Stimulated activated CD4-positive, alpha-beta T cell treated with anti-CD3 and anti-CD28 coated beads, Interleukin-1b, Interleukin-23, amount 100 ng/mL, for 48 hours (primary cell): ENCODE measurements at places on chromosomes 3 and 15.

GRCh38 chr3:114700637-114701234 is 406.9 kb downstream of the TIGIT start:
- DNase-seq, result no peak

DNA sequence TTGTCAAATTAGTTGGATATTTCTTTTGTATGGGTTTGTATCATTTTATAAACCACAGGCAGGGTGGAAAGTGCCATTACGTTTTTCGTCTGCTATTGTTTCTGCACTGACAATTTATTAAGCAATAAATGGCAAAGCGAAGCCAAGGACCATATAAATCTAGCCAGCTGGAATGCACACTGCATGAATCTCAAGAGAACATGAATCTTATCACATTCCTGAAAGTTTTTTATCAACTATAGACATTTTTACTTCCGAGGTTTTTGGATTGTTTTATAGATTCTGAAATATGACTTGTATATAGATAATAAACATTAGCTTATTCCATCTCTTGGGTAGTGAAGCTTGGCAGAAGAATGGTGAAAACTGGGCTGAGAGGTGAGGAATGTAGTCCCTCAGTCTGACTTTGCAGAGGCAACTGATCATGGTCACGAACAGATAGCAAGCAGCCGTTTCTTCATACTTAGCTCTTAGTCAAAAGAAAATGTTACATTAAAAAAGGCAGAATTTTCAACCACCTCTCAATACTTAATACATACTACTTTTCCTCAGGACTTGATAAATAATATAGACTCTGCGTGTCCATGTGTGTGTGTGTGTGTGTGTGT is 102.7 kb downstream of the OSBPL10 start:
- DNase-seq, result no peak

GRCh38 chr3:110938629-110939028 is 133.0 kb upstream of the NECTIN3 start:
- DNase-seq, result no peak

DNA sequence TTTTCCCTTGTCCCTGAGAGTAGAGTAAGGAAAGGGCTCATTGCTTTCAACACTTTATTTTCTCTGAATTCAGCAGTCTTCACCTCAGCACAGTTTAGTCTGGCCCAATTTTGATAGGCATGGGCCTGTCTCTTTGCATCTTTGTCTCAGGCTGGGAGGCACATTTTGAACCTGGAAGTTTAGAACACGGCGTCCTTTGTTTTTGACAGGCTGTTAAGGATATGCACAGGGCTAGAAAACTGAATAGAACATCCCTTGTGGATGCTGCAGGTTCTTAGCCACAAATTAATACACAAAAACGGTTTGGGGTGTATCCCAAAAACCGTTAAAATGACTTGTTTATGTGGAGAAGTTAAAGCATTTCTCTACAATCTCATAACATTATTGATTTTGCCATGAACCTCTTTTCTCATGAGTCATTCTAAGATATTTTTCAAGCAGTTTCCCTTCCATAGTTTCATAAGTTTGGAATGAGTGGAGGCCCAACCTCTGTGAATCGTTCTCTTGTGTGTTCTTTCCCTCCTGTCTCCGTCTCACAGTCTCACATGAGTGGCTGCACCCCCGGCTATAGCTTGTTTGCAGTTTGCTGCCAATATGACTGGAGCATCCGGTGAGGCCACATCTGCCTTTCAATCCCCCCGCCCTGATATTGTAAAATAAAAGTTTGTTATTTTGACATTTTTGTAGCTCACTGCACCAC is 192.9 kb upstream of the EIF1B start:
- no peak for DNase-seq

DNA sequence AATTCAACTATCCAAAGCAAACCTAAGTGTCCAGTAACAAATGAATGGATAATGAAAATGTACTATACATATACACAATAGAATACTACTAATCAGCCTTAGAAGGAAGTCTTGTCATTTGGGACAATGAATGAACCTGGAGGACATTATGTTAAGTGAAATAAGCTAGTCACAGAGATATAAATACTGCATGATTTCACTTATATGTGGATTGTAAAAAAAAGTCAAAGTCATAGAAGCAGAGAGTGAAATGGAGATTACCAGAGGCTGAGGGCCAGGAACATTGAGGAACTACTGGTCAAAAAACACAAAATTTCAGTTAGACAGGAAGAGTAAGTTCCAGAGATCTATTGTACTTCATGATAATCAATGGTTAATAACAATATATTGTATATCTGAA is 33.6 kb downstream of the MYO5A start:
- DNase-seq, result no peak

GRCh38 chr3:134406331-134407238 is 32.3 kb upstream of the AMOTL2 start:
- DNase-seq, result no peak

- DNase-seq, result no peak
Observed at GRCh38 chr3:149886957-149887356, 73.9 kb downstream of the RNF13 start.

DNA sequence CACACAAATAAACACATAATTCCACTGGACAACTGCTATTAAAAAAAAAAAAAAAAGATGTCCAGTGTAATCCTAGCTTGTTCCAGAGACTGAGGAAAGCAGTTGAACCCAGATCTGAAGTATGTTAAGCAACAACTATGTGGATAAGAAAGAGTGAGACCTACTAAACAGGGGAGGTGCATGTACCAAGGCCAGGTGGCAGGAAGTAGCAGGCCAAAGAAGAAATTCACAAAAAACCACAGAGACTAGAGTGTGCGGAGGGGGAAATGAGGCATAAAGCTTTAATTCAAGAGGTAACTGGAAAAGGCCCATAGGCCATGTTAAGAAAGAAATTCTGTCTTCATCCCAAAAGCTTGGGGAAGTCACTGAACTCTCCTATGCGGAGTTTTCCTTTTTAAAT is 490.0 kb downstream of the NAALADL2 start:
- no peak for DNase-seq

DNA sequence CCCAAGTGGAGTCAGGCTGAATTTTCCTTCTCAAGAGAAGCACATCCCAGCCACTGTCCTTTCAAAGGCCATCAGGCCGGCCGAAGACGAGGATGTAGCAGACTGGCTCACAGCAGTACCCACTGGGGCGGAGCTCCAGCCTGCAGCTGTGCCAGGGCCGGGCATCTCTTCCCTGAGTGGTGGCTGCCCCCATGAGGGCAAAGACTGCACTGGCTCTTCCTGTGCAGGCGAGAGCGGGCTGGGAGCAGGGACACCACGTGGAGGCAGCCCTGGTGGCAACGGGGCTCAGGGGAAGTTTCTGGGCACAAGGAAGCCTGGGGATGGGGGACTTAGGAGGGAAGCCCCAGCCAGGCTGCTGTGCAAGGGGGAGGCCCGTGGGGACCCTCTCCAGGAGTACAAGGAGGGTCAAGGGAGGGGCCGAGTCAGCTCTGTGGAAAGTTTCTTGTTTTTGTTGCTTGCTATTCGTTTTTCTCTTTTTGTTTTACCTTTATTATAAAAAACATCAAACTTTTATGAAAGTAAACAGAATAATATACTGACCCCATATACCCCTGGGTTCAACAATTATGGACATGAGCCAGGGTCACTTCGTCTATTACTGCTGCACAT is 66.1 kb downstream of the RPN1 start:
- DNase-seq, result peak; percentile 63

- no peak for DNase-seq
Observed at GRCh38 chr3:111284503-111285183, 213.0 kb downstream of the NECTIN3 start.

GRCh38 chr3:46124216-46125177 is 83.6 kb downstream of the CCR1 start:
- no peak for DNase-seq

- DNase-seq, result no peak
Observed at GRCh38 chr3:103919327-103919726, 1447.4 kb upstream of the ALCAM start.

GRCh38 chr15:55552926-55553325 is 35.2 kb downstream of the PYGO1 start:
- no peak for DNase-seq

DNA sequence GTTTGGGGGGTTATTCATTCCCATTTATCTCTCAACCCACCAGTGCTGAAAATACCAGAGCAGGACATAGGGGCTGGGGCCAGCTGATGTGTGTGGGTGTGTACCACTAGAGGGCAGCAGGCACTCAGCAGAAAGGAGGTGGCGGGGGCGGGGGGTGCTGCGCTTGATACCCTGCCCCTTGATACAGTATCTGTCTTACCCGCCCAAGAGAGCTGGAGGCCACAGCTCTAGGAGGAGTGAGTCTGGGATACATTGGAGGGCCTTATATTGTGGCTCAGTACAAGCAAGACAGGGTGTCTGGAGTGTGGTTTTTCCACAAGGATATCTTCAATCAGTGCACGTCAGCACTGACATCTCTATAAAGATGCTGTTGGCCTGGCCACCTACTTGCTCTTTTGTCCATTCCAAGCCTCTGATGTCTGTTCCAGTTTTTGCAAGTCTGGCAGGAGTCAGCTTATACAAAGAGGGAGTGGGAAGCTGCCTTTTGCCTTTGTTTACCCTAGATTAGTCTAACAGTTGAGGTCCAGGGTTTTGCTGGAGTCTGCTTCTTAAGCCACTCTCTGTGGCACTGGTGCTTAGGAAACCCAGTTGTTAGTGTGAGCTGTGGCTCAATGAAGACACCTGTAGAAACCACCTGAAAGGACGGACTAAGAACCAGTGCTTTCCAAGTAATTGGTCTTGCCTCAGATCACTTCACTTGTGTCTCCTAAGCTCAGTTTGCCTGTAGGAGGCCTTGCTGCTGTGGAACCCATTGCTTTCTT is 1.5 kb upstream of the RBM15B start:
- DNase-seq, result peak; percentile 48

- no peak for DNase-seq
Observed at GRCh38 chr3:57026944-57027343, 33.5 kb upstream of the SPATA12 start.

GRCh38 chr15:80309769-80310384 is 57.9 kb upstream of the CTXND1 start:
- no peak for DNase-seq

DNA sequence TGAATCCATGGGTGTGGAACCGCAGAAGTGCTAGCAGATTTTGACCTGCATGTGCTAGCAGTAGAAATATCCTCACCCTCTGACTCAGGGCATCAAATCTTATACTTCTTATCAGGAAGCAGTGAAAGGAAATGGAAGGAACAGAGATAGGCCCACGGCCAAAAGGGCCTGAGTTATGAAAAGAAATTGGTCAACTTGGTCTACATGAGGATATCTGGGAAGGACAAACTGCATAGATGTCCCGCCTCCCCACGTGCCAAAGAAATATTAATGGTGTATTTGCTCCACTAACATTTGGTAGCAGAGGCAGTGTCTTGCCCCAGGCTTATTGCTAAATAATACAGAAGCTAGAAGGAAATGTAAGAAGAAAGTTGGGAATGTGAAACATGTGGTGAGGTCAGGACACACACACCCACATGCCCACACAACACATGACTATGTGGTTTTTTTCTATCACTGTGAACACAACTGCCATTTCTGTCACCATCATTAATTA is 93.6 kb upstream of the COL8A1 start:
- no peak for DNase-seq

DNA sequence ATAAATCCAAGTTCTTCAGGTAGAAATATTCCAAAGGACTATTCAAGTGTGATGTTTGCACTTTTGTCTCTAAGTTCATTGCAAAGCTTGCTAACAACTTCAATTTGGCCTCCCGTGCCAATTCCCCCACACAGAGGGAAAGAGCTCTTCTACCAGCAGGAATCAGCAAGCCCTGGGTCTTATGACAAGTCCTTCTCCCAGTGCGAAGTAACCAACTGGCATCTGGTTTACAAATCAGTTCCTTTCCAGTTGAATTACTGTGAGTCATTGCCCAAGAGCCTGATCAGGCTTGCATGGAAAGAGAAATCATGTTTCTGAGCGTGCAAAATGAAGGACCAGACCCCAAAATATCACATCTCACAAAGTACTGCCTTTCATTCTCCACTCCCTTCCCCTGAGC is 62.7 kb upstream of the SLCO3A1 start:
- DNase-seq, result no peak

DNA sequence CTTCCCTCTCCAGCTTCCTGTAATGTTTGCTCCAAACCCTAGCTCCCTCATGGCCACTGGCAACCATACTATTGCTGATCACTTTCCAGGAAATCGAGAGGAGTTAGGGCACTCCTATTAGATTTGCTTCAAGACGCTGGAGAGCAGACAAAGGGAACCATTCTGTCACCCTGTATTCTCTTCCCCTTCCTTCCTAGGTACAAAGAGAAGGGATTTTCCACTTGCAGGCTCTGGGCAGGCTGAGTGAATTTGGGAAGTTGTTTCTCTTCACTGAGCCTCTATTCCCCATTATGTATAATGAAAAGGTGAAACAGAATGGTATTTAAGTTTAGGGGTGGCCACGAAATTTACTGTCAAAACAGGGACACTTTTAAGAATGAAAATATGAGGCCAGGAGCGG is 99.4 kb upstream of the LPP start:
- DNase-seq, result no peak

DNA sequence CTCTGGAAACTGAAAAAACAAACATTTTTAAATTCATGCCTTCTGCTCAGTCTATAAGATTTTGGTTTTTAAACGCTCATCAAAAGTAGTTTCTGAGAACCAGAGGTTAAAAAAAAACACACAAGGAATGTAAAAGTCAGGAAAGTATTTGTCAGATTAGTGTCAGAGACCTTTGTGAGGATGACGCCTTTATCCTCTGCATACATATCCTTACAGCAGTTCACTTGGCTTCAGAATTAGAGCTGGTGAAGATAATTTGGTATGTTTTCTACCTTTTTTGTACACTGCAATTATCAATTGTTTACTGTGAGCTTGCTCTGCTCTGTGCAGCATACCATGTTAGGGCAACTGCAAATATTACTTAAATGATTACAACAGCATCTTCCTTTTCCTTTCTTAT is 8.3 kb downstream of the PRTG start:
- no peak for DNase-seq

GRCh38 chr15:48300038-48300437 is 31.2 kb upstream of the DUT start:
- no peak for DNase-seq

DNA sequence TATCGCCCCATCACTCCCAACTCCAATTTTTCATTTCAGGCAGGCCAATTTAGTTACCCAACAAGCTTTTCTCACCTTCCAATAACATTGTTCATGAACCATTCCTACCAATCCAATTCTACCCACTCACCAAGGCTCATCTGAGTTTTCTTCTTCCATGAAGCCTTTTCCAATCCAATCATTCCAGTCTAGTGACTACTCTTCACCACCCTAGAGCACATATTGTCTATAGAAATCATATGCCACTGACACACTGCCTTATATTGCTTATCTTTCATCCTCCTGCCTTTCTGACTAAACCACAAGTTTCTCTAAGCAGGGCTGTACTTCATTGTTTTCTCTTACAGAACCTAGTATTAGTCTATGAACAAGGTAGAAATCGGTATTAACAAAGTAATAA is 11.4 kb downstream of the CCDC14 start:
- DNase-seq, result no peak

GRCh38 chr15:53625260-53625659 is 134.2 kb downstream of the WDR72 start:
- no peak for DNase-seq

GRCh38 chr15:88704791-88705768 is 66.3 kb downstream of the ISG20 start:
- no peak for DNase-seq

- DNase-seq, result no peak
Observed at GRCh38 chr15:63369296-63369695, 12.3 kb downstream of the CA12 start.

- no peak for DNase-seq
Observed at GRCh38 chr3:66165660-66166059, 55.1 kb upstream of the SLC25A26 start.

- DNase-seq, result no peak
Observed at GRCh38 chr3:37308247-37308646, 133.9 kb upstream of the LRRFIP2 start.

GRCh38 chr3:97810779-97811390 is 10.9 kb upstream of the CRYBG3 start:
- no peak for DNase-seq
